ENCODE measurements at places on chromosomes 7 and 10.
A peak's percentile ranks its signal among the peaks of the same experiment; 100 is the strongest.

DNA sequence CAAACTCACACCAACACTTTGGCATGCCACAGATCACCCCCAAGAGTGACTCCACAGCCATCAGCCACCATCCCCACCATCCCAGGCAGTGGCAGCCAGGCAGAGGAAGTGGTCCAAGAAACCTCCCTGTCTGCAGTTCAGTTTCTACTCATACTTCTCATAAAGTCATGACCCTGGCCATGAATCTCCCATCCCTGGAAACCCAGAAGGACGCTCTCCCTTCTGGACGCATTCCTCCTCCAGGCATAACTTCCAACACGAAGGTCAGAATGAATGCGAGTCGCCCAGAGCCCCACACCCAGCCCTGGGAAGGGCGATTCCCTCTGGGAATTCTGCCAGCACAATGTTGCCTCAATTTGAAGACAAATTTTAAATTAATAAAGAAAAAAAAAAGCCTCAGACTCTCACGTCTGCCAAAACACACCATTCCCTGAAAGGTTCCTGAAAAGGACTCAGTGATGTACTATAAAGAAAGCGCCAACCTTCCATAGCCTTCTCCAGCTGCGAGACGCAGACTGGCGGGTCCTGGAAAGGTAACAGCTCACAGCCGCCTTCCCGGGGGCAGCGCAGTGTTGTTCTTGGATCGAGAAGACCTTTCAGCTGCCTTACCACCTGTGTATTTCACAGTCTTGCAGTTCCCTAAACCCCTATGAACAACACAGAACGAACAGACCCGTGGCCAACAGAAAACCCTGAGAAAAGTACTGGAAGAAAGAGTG is 307.6 kb downstream of the FRMD4A start:
- DNase-seq = no peak

DNA sequence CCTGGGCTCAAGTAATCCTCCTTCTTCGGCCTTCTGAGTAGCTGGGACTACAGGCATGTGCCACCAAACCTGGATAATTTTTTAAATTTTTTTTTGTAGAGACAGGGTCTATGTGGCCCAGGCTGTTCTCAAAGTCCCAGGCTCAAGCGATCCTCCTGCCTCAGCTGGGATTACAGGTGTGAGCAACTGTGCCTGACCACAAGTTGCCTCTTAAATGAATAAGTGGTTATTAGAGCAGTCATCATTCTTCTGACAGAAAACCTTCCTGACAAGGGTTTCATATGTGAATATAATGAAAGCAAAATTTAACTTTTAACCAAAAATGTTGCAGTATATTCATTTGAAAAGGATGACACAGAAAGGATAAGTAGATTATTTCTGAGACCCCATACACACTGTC is 532.5 kb downstream of the GRM8 start:
- DNase-seq = no peak

- no peak for DNase-seq
These were observed 79.7 kb upstream of the FAM3C start for GRCh38 chr7:121475806-121476205.

- DNase-seq = peak; percentile 32
These were observed 15.3 kb upstream of the GPR146 start for GRCh38 chr7:1028775-1029636.

- DNase-seq = no peak
These were observed 55.9 kb downstream of the VOPP1 start for GRCh38 chr7:55516409-55516808.

DNA sequence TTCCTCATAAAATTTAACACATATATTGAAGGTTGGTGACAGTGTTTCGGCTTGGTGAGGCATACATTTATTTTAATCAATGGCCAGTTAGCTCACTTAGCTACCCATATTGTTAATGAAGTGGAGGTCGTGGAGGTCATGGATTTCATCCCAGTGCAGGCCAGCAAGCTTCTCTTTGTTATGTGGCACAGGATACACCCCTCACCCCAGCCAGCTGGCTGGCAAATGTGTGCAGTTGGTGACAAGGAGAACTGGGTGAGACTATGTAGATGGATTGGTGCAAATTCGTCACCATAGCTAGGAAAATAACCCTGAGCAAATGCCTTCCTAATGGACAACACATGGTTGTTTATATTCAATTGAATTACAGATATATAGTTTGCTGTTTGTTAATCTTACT is 50.5 kb upstream of the FOXP2 start:
- no peak for DNase-seq

DNA sequence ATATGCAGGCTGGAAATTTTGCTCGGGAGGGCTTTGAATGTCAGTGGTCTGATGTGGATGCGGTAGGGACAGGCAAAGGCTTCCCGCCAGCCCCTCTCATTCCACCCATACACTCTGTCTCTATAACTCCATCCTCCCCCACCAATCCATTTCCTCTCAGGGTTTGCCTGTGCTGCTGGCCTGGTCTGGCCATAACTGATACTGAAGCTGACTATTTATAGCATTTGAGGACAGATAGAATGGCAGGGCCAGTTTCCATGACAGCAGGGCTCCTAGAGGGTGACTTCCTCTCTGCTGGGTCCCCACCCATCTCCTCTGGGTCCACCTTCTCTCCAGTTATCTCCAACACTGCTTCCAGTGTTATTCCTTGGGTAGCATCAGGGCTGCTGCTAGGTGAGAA is 6.6 kb upstream of the PDLIM1 start:
- no peak for DNase-seq

GRCh38 chr10:30540276-30540675 is 89.3 kb downstream of the LYZL2 start:
- no peak for DNase-seq

- DNase-seq = no peak
These were observed 201.8 kb downstream of the GLI3 start for GRCh38 chr7:42035210-42035609.

All from neural crest cell (in vitro differentiated cells).